ENCODE measurements at places on chromosomes 2 and 18.

GRCh38 chr18:76484749-76485387 lies 10.2 kb downstream of the ZNF516 start:
- no peak for DNase-seq

DNA sequence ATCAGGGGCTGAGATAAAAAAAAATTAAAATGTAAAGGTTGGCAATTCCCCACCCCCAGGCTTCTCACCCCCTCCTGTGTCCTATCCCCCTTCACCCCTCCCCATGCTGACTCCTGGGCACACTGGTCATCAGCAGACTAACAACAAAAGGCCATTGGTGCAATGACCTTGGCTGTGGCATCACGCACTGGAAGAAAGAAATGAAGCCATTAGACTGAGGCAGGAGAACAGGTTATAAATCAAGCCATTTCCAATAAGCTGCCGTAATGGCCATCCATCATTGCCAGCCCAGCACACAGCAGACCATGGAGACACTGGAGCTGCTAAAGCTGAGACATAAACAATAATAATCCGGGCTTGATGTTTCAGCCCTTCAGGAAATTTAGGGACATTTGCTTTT lies 342.4 kb upstream of the ETAA1 start:
- no peak for DNase-seq

DNA sequence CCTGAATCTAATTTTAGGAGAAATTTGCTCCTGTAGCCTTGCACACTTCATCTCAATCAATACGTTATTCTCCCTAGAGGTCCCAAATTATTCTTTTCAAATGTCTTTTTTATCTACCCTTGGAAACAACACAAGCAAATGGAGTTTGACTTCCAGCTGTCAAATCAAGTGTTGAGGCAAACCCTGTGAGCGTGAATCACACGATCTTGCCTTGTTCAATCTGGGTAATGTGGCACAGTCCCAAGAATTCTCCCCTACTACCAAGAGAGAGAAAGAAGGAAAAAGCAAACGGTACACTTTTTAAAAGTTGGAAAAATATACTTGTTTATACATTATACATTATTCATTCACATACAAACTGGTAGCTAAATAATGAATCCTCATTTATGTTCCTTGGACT lies 2035.3 kb upstream of the CELF4 start:
- no peak for DNase-seq

DNA sequence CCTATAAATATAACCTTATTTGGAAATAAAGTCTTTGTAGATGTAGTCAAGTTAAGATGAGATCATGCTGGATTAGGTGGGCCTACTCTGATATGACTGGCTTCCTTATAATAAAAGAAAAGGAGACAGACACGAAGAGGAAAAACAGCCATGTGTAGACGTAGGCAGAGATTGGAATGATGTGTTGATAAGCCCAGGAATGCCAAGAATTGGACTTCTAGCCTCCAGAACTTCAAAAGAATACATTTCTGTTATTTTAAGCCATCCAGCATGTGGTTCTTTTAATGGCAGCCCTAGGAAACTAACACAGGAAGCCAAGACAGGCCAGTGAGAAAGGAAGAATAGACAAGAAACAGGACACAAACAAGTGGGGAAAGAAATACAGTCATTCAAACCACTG lies 68.6 kb downstream of the NYAP2 start:
- DNase-seq = no peak

DNA sequence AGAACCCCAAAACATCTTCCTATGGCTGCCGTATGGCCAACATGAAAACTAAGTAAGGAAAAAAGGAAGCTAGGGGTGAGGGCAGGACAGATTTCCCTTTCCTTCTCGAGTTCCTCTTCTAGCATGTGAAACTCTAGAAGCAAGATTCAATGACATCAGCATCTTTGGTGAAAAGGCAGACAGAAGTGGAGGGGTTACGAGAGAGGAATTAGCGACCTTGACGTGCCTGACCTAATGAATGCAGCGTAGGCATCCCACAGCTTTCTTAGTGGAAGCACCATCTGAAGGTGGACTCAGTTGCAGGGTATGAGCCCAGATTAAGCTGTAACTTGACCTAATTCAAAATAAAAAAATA lies 47.9 kb upstream of the PELI1 start:
- DNase-seq = no peak

- no peak for DNase-seq
These were observed 20.2 kb downstream of the EPHA4 start for GRCh38 chr2:221551864-221552263.

DNA sequence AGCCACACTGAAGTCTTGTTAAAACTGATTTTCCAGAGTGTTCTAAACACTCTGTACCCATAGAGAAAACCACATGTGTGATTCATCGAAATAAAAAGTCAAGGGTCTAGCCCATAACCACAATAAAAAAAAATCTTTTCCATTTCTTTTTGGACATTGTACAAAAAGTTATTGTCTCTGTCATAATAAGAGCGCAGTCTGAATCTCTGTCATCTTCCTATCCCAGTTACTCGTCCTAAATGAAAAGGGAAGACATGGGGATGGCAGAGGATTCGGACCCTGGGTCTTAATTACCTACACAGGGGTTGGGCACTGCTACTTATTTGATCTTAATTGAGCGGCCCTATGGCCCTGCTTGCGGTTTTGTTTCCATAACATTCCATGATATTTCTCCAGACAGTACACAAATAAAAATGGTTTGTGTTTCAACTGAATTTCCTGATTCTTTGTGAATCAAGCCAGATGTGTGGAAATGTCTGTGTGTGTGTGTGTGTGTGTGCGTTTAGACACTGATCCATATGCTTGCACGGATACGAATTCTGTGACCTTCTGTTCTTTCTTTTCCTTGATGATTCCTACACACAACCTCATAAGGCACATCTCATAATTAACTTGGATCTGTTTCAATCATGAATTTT lies 133.4 kb upstream of the SPATS2L start:
- no peak for DNase-seq

GRCh38 chr2:216292886-216293301 lies 79.4 kb downstream of the MARCHF4 start:
- no peak for DNase-seq

- no peak for DNase-seq
These were observed 55.7 kb downstream of the RND3 start for GRCh38 chr2:150431561-150432311.

GRCh38 chr2:145980318-145980717 lies 1460.4 kb upstream of the ZEB2 start:
- DNase-seq = no peak

DNA sequence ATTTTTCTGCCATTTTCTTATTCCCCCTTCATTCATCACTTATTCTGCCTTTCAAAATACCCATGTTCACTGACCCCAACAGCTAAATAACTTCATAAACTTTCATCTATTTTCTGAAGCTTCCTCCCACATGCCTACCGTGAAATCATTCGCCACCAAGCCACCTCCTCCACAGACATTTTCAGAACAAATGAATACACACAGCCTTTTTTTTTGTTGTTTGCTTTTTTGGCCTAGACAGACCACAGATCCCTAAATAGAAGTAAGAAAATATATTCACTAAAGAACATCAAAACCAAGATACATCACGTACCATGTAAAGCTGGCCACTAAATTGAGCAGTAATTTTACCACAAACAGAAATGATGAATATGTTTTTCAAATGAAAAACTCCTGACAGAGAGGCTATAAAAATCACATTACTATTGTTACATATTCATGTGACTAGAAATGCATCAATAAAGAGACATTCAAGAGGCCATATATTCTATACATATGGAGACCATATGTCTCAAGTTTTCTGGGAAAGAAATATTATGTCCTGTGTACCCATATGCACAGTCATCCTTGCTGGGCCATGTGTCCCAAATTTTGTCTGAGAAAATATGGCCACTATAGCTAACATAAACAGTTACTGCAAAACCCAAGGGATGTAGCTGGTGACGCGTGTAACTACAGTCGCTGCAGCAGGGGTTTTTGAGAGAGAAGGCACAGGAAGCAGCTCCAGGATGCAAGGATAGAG lies 200.3 kb downstream of the FBXO15 start:
- no peak for DNase-seq

- no peak for DNase-seq
These were observed 11.3 kb upstream of the GRP start for GRCh38 chr18:59208602-59209125.

DNA sequence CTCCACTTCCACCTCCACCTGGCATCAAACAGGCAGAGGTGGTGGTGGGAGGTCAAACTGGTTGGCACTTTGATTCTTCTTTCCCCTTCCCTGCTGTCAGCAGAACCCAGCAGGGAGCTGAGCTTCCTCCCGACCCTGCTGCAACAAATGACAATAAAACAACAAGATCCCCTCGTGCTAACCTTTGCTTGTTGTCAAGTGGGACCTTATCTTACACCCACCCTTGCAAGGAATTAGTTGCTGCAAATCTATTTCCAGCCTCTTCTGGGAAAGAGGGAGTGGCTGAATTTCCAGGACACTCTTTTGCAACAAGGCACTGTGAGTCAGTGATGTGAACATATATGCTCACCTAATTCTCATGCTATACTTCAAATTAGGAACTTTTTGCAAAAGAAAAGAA lies 655.1 kb downstream of the DSC3 start:
- DNase-seq = no peak

- no peak for DNase-seq
These were observed 41.6 kb upstream of the RALBP1 start for GRCh38 chr18:9433671-9434121.

DNA sequence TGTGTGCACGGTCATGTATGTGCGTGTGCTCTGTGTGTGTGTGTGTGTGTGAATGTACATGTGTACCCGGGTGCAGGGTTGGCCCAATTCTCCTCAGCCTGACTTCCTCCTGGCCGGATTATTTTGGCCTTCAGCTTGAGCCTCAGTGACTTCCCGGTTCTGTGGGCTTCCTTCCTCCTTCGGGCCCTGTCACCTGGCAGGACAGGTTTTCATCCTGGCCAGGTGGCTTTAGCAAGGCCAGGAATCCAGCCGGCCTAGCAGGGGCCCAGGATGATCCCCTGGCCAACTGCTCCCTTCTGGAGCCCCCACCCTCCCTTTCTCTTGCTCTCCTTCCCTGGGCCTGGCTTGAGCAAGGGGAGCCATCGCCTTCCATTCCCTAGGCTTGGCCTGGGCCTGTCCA lies 140.5 kb downstream of the INHBB start:
- no peak for DNase-seq

DNA sequence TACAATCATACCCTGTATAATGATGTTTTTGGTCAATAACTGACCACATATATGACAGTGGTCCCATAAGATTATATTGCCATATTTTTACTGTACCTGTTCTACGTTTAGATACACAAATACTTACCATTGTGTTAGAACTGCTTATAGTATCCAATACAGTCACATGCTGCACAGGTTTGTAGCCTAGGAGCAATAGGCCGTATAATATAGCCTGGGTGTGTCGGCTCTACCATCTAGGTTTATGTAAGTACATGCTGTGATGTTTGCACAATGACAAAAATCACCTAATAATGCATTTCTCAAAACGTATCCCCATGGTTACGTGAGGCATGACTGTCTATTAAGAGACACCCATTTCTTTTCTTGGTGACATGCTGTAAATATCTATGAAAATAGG lies 55.0 kb upstream of the APCDD1 start:
- DNase-seq = no peak

DNA sequence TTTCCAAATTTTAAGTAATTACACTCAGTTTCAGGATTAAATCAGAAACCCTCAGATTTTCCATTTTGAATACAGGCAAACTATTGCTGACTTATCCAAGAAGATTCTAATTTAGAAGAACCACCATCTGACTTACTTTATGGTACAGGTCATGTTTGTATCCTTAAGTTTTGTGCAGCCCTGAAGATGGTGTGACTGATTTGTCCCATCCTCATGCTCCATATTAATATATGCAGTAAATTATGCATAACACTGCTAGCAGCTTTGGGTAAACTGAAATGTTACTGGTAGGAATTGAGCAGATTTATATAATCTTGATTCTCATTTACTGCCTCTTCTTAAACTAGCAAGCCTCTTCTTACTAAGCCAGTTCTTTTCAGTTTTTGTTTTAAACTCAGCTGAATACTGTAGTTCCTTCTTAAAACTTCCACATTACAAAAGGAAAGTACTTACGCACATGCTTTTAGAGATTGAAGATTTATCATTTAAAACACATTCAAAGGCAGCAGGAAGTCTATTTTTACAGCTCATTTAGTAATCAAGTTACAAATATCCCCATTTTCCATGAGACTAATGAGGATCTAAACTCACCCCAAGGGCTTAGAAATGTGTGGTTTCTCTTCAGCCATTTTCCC lies 25.7 kb downstream of the MEX3C start:
- no peak for DNase-seq

DNA sequence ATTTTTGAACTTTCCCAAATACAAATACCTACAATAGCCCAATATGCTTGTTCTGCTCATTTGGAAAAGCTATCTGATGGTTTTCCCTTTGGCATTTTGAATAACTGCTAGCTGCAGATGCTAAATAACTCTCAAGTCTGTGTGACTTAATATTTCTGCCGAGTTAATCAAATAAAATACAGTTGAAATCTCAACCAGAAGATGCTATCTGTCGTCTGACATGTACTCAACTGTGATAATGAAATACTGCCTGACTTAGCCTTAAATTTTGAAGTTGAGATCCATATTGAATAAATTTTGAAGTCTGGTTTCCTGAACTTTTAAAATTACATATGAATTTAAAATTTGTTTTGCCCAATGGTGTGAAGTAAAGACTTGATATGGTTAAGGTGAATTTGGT lies 204.4 kb upstream of the MEX3C start:
- no peak for DNase-seq

- peak; percentile 62 for DNase-seq
These were observed 1.7 kb upstream of the ZNF532 start for GRCh38 chr18:58862851-58863538.

GRCh38 chr2:7044253-7045250 lies 127.3 kb downstream of the RNF144A start:
- DNase-seq = peak; percentile 83

GRCh38 chr2:164561416-164561815 lies 59.9 kb downstream of the GRB14 start:
- no peak for DNase-seq

- peak; percentile 45 for DNase-seq
These were observed 36.1 kb upstream of the MRPL33 start for GRCh38 chr2:27735263-27735904.

Data from head of caudate nucleus (tissue), 42 donors.